ENCODE measurements at places on chromosomes 13 and 19.

- no peak for DNase-seq
These were observed 6.7 kb downstream of the AKAP8 start for GRCh38 chr19:15372891-15373301.

DNA sequence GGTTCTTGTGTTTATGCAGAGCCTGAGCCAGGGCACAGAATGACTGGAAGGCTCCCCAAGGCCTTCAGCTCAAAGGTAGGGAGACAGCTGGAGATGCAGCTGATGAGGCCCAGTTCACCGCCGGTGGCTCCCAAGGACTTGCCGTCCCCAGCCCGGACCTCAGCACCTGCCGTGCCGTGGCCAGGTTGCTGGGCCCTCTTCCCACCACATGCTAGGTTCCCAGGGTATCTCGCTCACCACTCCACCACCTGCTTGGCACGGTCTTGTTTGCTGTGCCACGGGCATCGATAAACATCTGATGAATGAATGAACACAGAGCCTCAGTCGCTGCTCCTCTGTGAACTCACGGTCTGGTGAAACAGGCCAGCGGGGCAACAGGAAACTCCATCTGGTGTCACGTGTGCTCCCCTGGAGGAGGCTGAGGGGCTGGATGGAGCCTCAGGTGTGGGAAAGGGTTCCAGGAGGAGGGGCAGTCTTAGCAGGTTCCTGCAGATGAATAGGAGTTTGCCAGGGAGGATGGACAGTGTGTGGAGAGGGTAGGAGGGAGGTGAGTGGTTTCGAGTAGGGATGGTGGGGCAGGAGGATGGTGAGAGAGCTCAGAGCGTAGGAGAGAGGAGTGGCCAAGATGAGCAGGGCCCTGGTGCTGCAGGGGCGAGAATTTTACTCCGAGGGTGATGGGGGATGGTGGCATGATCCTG lies 3.6 kb upstream of the KLK14 start:
- no peak for DNase-seq

DNA sequence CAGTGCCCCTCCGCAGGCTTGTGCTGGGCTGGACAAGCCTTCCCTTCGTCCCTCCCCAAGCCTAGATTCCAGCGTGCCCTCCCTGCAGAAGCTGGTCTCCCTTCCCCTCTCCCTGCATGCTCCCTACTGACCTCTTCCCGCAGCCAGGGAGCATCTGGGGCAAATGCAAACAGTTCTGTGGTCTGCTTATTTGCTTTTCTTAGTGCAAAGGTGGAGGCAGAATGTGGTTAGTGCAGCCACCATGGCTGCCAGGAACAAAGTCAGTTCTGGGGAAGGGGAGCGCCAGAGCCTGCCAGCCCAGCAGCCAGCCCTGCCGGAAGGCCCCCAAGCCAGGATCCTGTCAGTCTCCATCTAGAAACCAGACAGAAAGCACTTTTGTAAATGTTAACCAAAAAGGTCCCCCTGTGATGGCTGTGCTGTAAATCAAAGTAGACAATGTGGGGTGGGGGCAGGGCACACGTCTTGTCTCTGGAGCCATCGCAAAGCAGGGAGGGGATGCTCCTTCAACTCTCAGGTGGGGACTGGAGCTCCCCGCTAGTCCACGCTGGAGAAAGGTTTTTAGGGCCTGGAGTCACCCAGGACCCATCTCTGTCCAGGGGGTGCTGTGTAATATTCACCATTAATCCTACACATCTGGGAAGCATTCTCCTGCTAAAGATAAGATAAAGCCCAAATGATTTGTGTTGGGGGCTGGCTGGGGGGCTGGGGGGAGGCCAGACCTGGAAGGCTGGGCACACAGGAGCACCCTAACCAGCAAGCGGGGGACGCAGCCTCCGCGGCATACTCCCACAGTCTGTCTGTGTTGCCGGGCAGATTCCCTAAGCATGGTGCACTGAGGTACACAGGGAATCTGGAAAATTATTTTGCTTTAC lies 30.9 kb downstream of the SERP2 start:
- no peak for DNase-seq

- DNase-seq, result no peak
These were observed 6.9 kb upstream of the FXYD3 start for GRCh38 chr19:35108730-35109129.

- DNase-seq, result no peak
These were observed 8.9 kb downstream of the STXBP2 start for GRCh38 chr19:7645656-7646425.

- DNase-seq, result no peak
These were observed 108.6 kb upstream of the GJB6 start for GRCh38 chr13:20340759-20341171.

DNA sequence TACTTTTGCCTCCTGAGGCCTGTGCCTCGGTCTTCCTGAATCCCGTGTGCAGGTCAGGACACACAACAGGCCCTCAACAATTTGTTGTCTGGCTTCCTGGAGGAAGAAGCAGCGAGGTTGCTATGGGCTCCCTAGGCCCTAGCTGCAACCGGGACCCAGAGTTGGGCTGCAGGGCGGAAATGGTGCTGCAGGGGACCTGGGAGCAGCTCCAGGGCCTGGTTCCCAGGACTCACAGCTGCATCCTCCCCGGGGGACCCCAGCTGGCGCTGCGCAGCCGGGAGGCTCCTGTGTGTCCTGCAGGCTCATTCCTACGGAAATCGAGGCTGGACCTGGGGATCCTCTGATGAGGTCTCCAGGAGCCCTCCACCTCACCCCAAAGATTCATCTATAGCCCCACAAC lies 999 bp upstream of the TNFAIP8L1 start:
- DNase-seq, result no peak

GRCh38 chr19:40739030-40739839 lies 11.0 kb downstream of the ACTMAP start:
- no peak for DNase-seq

- DNase-seq, result no peak
These were observed 157.2 kb upstream of the OBI1 start for GRCh38 chr13:78816154-78816553.

DNA sequence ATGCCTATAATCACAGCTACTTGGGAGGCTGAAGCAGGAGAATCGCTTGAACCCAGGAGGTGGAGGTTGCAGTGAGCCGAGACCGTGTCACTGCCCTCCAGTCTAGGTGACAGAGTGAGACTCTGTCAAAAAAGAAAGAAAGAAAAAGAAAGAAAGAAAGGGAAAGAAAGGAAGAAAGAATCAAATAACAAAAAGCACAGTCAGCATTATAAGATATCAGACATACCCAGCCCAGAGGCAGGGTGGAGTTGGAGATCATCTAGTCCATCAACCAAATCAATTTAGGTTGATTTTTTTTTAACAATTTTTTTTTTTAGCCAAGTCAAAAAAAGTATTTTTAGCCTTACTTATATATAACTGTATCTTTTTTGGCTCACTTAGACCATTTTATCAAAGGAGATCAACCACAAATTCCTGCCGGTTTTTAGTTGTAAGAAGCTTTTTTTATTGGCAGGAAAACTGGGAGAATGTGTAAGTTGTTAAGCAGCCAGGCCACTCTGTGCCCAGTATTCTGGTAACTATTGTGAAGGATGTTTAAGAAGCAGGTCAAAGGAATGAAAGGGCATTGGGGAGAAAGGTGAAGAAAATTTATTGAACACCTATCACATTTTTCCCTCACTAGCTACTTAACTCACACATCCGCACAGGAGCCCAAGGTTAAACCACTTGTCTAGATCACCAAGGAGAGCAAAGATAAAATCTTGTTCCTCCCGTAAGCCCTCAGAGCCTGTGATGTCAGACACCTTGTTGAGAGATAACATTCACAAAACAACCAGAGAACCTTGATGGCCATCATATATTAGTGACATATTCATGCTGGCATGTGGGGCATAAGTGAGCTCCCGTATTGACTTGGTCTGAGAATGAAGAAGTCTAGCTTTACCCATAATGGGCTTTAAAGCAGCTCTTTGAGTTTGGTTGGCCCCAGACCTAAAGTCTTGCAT lies 91.8 kb downstream of the COL4A2 start:
- DNase-seq, result no peak

Data from AG04450 (cell line).